GM12865 (cell line): ENCODE measurements at places on chromosomes 7 and 10.

GRCh38 chr10:9097991-9098306 lies 1043.5 kb downstream of the GATA3 start:
- DNase-seq, result no peak

DNA sequence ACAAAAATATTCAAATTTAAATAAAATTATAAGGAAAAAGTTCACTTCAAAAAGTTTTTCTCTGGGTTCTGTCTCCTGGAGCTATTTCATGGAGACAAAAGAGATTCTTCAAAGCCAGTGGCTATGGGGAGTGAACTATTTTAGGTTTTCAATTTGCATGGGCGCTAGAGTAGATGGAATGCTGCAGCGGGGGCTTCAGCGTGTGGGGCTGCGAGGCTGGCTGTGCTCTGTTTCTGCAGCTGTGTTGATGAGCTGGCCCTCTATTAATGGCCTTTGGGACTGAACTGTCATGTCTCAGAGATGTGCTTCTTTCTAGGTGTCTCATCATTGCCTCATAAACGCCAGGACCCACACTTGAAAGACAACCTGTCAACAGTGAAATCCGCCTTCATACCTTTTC lies 108.4 kb upstream of the NPY start:
- no peak for DNase-seq

DNA sequence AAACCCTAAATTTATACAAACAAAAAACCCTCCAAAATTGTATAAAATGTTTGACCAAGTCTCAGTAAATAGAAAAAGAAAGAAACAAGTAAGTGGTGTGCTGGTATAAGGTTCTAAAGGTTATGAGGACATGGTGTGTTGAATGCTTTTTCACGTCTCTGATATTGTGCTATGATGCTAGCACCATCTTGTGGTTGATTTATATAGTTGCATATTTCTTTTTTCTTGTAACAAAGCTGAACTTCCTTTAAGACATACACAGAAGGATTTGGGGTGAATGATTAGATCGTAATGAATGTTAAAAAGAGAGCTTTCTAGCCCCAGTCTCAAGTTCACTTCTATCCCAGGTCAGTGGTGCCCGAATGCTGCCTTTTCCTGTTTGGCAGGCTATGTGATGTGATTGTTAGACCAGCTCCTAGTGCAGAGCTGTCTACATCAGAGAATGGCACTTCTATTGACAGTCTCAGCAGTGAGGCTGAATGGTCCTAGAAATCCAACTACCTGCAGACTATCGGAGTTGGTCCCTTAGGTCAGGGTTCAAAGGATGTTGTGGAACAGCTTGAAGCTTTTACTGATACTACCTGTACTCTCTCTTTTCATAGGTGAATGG lies 25.0 kb downstream of the VTI1A start:
- peak; percentile 63 for DNase-seq

DNA sequence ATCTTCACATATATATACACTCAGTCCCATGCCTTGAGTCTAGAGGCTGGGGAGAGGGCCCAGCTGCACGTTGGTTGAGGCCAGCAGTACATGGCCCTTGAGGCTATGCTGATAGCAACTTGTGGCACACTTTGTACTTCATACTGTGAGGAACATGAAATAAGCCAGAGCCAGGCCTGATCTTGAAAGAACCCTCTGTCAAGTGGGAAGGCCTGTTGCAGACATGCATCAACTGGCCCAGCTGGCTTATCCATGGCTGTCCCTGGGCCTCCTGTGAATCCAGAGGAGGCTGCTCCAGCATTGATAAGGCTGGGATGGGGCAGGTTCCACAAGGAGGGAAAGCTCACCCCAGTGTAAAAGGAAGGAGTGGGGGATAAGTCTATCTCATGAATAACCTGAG lies 140.4 kb downstream of the NRF1 start:
- DNase-seq, result no peak

DNA sequence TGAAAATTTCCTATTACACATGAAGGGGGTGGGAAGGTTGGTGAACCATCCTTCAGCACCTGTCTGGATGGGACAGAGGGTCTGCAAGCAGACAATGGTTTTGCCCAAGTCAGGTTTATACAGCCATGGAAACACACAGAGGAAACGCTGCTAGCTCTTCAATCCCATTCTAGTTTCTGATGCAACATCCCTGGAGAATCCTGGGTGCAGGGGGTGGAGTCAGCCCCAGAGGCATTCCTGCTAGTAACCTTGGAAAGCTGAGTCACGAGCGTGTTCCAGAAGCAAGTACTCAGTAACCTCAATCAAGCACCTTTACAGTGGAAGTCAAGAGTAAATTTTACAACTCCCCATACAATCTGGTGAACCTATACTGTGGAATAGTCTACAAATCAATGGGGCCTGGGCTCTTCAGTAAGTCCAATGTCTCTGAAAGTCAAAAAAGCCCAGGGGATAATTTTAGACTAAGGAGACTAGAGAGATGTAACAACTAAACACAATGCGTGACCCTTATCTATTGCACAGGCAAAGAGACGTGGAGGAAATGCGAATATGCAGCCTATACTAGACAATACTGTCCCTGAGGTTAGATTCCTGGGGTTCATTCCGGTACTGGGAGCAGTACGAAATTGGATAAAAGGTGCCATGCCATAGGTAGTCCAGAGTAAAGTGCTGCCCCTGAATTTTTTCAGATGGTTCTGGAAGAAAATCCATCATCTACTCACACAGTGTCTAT lies 95.4 kb downstream of the ZRANB1 start:
- DNase-seq, result no peak

DNA sequence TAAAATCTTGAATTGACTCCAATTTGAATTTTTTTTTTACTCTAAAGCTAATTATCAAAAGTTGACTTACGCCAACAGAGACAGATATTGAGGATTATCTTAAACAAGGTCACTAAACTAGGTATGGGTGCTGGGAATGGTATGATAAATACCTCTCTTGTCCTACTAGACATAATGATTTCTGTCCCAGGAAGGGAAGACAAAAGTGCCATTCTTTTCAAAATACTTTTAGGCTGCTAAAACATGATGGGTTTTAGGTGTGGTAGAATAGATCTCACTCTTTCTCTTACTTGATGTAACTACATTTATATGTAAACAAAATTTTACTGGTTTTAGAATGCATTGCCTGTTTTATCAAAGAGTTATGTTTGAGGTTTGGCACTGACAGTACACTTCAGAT lies 15.1 kb downstream of the TMEM60 start:
- no peak for DNase-seq
